ENCODE measurements at places on chromosomes 3 and 15.
A peak's percentile ranks its signal among the peaks of the same experiment; 100 is the strongest.

DNA sequence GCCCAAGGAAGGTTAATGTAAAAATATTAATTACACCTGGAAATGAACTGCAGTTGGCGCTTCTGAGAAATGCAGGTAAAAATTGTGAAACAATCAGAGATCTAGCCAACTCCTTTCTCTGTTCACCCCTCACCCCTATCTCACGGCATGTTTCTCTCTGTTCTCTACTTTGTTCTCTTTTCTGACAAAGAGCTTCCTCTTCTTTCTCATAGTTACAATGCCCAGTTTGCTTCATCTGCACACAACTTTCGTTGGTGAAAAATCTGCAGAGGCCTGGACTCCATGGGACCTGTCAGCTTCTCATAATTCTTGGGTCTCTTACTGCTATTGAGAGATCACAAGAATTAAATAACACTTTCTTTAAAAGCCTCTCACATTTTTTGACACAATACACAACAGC is 212.9 kb upstream of the LRRN1 start:
- DNase-seq = no peak

DNA sequence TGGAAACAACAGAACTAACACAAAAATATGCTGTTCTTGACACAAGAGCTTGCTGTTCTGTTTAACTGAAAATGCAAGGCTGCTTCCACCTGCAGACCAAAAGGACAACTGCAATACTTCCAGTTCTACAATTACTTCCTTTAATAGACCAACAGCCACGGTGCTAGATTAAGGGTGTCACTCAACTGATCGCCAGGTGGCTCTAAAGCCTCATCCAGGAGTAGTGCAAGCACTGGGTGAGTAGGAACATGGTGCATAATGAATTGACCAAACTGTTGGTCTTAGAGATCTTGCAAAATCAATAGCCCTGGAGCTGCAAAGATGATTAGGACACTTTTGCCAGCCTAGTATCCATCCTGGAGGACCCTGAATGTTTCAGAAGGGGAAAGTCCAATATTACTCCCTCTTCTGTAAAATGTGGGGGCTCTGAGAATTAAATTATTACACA is 3.6 kb upstream of the CLDN16 start:
- peak; percentile 60 for DNase-seq

DNA sequence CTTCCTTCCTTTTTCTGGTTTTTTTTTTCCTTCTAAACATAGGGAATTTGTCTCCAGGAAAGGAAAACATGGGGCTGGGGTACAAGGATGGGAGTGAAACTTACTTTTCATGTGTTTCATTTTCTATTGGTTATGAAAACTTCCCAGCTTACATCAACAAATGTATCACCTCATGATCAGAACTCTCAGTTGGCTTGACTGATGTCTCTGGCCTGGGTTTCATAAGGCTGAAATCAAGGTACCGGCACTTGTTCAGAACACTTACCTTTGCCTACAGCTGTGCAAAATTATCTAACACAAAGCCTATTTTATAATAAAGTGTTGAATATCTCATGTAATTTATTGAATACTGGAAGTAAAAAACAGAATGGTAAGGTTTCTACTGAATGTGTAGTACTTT is 91.8 kb upstream of the STT3B start:
- DNase-seq = no peak

DNA sequence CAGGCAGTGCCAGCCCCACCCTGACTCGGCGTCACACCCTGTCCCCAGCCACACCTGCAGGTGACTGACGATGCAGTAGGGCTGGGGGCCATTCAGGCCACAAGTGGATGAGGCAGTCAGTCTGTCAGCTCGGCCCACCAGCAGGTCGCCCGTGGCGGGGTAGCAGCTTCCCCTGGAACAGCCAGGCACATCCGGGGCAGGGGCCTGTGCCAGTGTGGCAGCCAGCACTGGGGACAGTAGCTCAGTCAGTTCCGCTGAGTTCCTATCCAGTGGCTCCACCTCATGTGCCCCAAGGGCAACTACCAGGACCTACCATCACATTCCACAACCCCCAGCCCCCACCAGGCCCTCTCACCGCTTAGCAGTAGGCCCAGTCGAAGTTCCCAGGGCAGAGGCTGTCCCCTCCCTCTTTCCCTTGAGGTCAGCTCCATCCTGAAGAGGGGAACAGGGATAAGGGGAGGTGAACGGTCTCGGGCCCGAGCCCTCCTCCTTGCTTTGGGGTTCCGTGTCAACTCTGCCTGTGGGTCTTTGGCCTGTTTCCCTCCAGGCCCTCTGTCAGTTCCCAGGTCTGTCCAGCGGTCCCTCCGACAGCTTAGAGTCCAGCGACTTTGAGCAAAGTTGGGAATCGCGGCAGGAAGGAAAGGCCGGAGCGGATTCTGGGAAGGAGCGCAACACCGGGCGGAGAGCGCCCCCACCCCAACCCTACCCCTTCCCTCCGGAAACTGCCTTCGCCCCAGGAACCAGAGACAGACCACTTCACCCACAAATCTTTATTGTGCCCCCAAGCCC is at the start of gene LAMB2:
Gene LAMB2 (minus strand): TSS at position 614 of the 789 bp plus-strand sequence. CDS start 183 bp downstream, at position 431.
- no peak for DNase-seq

DNA sequence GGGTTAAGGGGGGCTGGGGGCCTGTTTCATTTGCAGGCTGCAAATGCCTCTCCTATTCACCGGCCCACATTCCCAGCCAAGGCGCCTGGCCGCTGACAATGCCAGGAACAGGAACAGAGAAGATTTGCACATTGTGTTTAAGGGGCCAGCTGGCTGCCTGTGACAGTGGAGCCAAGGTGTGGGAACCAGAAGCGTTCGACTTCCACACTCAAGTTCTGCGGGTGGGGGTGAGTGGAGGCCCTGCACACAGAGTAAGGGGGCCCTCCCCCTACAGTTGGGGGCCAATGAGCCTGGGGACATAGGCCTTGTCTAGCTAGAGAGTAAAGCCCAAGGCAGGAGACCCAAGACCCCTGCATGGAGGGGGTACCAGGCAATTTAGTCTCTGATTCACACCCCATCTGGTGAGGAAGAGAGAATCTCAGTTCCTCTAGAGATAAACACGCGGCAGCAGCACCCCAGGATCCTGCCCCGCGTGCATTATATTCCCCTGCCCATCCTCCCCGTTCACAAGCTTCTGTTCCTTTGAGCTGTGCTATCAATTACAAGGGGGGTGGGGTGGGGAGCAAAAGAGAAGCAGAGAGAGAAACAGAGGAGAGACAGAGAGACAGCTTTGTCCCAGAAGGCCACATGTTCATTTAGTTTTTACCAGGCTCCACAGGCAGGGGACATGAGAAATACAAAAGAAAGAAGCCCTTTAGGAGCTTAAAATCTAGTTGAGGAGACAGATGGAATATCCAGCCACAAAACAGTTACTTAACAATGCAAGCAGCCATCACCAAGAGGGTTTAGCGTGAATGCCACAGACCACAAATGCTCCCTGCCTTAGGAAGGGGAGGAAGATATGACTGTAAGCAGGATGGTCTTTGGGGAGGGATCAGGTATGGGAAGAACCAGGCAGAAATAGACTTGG is 9.2 kb downstream of the IGDCC3 start:
- DNase-seq = no peak

DNA sequence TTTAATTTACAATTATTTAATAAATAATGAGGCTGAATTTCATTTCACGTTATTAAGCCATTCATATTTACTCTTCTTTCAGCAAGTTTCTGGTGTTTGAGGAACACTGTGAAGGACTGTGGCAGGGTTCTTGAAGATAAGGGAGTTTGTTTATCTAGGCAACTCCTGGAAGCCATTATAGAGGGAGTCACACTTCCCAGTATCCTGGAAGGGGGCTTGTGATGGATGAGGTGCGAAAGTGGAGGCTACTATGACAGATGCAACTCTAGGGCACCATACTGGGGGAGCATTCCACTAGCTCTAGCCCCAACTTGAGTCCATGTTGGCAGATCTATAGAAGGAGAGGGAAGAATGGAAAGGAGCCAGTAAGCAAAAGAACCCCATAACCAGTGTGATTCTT is 14.4 kb downstream of the CNOT10 start:
- no peak for DNase-seq

DNA sequence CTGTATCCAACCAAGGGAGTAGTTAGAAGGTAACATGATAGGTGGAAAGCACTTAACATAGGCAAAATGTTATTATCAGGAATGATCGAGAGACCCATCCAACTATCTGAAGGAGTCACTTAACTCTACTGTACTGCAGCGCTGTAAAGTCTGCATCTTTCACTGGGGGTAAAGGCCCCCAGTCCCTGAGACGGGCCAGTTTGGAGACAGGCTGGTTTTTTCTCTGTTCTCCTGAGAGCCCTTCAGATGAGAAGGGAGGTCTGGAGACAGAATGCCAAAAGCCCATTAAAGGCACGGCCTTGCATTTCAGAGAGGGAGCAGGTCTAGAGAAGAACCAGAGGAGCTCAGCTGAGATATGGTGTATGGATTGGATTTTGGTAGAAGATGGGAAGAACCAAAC is 71.3 kb upstream of the CGNL1 start:
- DNase-seq = no peak

DNA sequence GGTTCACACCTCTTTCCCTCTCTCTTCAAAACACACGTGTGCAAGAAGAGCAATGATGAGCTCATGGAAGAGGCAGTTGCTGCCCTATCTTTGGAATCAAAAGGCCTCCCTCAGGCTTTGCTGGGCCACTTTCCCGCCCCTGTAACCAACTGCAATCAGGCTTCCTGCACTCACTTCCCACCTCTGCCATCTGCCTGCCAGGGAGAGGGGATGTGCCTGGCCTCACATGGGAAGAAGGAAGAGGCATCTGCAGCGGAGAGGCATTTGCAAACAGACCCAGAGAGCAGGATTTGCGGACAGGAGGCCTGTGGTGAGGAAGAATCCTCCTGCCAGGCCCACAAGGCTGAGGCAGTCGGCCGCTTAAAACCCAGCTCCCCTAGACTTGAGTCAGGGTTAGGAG is 175.6 kb upstream of the ATP10A start:
- DNase-seq = no peak

- DNase-seq = no peak
Measured at GRCh38 chr3:189824629-189825312, 193.6 kb downstream of the TP63 start.

GRCh38 chr3:72116226-72116625 is 331.3 kb upstream of the PROK2 start:
- DNase-seq = no peak

- DNase-seq = no peak
Measured at GRCh38 chr15:85771781-85772445, 22.8 kb downstream of the KLHL25 start.

- no peak for DNase-seq
Measured at GRCh38 chr3:116148881-116149851, 296.1 kb downstream of the LSAMP start.

- DNase-seq = no peak
Measured at GRCh38 chr15:26197719-26198118, 334.6 kb upstream of the ATP10A start.

GRCh38 chr3:55423782-55424181 is 63.3 kb downstream of the WNT5A start:
- no peak for DNase-seq

DNA sequence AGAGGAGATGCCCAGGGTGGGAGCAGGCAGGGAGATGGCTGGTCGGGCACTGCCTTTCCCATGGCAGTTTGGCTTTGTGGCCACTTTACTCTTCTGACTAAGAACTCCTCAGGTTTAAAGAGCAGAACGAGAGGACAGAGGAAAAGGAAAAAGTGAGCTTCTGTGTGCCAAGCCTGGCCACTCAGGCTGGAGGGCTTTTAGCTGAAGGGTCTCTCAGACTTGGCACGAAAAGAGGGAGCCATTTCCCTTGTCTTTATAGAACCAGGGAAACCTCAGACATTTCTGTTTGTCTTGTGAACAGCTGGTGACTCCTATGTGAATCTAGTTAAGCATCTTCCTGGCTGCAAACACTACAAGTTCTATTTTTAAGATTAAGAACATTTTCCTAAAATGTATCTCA is 23.3 kb upstream of the PSMD6 start:
- no peak for DNase-seq

GRCh38 chr3:134333522-134334181 is 40.6 kb downstream of the AMOTL2 start:
- no peak for DNase-seq

GRCh38 chr3:186362537-186362842 is 456 bp upstream of the DGKG start:
- no peak for DNase-seq

Data from RPMI8226 (cell line).